ENCODE measurements at places on chromosomes 13 and 19. TPM values are rescaled to one million over a fixed set of nuclear protein-coding genes. Genes with fewer than 3 reads are reported as not detected.

Gene R3HDM4
- total RNA-seq = 60.0 TPM

Gene SLC46A3
- 8.6 TPM for total RNA-seq

Gene ZNF420
- total RNA-seq = 8.1 TPM

Gene TEX26
- not detected for total RNA-seq

Gene PRDX2
- total RNA-seq = 145 TPM

DNA sequence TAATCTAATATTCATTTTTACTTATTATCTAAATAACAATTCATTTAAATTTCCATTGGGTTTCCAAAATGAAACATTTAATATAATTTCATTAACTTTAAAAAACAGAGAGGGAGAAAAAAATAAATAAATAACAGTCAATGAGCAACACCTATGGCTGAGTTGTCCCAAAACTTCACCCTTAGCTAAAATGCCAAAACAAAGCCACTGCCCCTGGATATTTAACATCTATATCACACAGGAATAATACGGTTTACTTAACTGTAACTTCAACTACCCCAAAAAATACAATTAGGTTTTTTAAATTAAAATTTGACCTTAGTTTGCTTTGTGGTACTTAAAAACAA lies 541 bp downstream of the ELF1 start:
- no peaks in the 10 kb centered on the region for H3K36me3 ChIP-seq
- H3K4me1 ChIP-seq = peaks cover 5% of the 10 kb centered on the region
- H3K4me3 ChIP-seq = no peak overlapping the region
- peak overlapping the region; percentile 16 for H3K27ac ChIP-seq
- no peak for DNase-seq

- H3K36me3 ChIP-seq = no peaks in the 10 kb centered on the region
- H3K4me3 ChIP-seq = no peak overlapping the region
- H3K27me3 ChIP-seq = no peaks in the 10 kb centered on the region
- no peak overlapping the region for H3K27ac ChIP-seq
Observed at GRCh38 chr13:55001881-55002280, 1973.3 kb downstream of the OLFM4 start.

DNA sequence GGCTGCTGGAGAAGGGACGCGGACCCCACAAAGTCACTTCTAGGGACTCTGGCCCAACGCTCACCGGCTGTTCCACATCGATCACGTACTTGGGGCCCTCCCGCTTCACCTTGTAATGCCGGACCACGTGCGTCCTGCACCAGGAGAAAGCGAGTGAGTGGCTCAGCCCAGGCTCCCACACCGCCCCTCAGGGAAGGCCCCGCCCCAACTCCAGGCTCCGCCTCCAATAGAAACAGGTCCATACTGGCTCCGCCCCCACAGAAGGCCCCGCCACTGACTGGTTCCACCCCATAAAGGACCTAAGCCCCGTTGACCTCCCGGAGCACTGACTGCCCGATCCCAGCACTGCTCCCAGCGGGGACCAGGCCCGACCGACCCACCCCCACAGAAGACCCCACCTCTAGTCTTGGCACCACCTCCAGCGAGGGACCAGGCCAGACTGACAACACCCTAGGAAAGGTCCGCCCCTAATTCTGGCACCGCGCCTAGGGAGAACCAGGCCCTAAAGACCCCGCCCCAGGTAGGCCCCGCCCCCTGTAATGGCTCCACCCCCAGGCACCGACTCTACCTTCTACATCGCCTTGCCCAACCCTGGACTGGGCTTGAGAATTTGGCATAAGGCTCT lies 11.3 kb downstream of the STAP2 start:
- H3K4me1 ChIP-seq = peaks cover 3% of the 10 kb centered on the region
- no peaks in the 10 kb centered on the region for H3K27me3 ChIP-seq
- H3K36me3 ChIP-seq = no peaks in the 10 kb centered on the region
- no peak overlapping the region for H3K4me3 ChIP-seq
- no peak overlapping the region for H3K27ac ChIP-seq

GRCh38 chr13:29664591-29664990 lies 69.1 kb upstream of the SLC7A1 start:
- H3K4me1 ChIP-seq = no peaks in the 10 kb centered on the region
- DNase-seq = no peak
- H3K36me3 ChIP-seq = no peaks in the 10 kb centered on the region
- H3K4me3 ChIP-seq = no peak overlapping the region
- no peaks in the 10 kb centered on the region for H3K27me3 ChIP-seq

- H3K4me3 ChIP-seq = no peak overlapping the region
- no peak for DNase-seq
- H3K4me1 ChIP-seq = no peaks in the 10 kb centered on the region
- no peak overlapping the region for H3K27ac ChIP-seq
- no peaks in the 10 kb centered on the region for H3K36me3 ChIP-seq
Observed at GRCh38 chr13:57716295-57716694, 84.8 kb downstream of the PCDH17 start.

DNA sequence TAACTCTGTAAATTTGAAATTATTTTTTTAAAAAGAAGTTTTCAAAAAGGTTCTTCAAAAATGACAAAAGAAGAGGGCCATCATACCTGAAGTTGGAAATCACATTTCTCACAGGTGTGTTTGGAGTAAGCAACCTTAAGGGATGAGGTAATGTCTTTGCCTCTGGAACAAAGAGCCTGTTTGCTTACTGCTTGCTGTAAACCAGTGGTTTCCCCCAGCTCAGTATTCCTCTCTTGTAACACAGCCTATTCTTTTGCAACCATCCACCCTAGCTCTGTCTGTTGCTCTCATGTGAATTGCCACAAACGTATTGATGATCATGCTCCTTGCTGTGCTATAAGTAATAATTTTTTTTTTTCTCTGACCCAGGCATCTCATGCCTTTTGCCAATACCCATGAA lies 38.1 kb downstream of the UCHL3 start:
- H3K27me3 ChIP-seq = no peaks in the 10 kb centered on the region
- no peak overlapping the region for H3K27ac ChIP-seq
- H3K4me1 ChIP-seq = no peaks in the 10 kb centered on the region
- no peak for DNase-seq

DNA sequence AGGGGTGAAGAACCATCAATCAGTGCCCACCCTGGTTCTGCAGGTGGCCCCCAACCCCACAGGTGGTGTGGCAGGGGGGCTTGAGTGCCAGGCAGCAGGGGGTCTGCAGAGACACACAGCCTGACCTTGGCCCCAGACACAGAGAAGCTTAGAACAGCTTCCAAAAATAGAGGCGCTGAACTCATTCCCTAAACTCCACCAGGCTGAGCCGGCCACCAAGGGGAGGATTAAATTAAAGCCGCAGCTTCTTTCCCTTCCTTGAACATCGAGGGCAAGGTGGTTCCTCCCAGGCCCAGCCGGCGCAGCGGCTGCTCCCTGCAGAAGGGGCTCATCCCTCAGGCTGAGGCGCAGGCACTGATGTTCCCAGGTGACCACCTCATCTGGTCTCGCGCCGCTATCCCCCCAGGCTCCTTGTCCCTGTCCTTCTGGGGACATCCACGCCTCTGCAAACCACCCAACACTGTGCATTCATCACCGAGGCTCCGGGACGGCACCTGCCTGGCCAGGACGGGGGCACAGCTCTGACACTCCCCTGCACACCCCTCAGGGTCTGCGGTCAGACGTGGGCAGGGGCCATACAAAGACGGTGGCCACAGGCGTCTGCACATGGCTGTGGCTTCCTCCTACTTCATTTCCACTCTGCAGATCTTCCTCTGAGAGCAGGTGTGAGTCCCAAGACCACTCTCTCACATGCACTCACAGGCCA lies 30.9 kb downstream of the LAMP1 start:
- H3K27me3 ChIP-seq = no peaks in the 10 kb centered on the region
- peaks cover 5% of the 10 kb centered on the region for H3K36me3 ChIP-seq
- H3K4me1 ChIP-seq = no peaks in the 10 kb centered on the region
- H3K27ac ChIP-seq = no peak overlapping the region
- H3K4me3 ChIP-seq = no peak overlapping the region
- no peak for DNase-seq

All from astrocyte (in vitro differentiated cells and primary cell).